ENCODE measurements at places on chromosomes 1 and 21. TPM values are rescaled to one million over a fixed set of nuclear protein-coding genes. Genes with fewer than 3 reads are reported as not detected.

GSTM1 gene
- not detected for total RNA-seq

PIK3C2B gene
- total RNA-seq: 19.1 TPM

SPOCD1 gene
- 0.54 TPM for total RNA-seq

C8A gene
- not detected for total RNA-seq

NHLH1 gene
- 0.18 TPM for total RNA-seq

DFFB gene
- 3.0 TPM for total RNA-seq

TRIM46 gene
- 3.8 TPM for total RNA-seq

SPRR2G gene
- total RNA-seq: not detected

MASP2 gene
- 0.41 TPM for total RNA-seq

FCAMR gene
- not detected for total RNA-seq

KRTAP10-5 gene
- total RNA-seq: not detected

LCE3E gene
- not detected for total RNA-seq

CSMD2 gene
- not detected for total RNA-seq

FMOD gene
- total RNA-seq: not detected

KCNJ15 gene
- 0.13 TPM for total RNA-seq

C1orf53 gene
- 7.2 TPM for total RNA-seq

TMPRSS2 gene
- total RNA-seq: 111 TPM

RLF gene
- 15.7 TPM for total RNA-seq

CCNL2 gene
- 297 TPM for total RNA-seq
